ENCODE measurements at places on chromosomes 4 and X. TPM values are rescaled to one million over a fixed set of nuclear protein-coding genes. Genes with fewer than 3 reads are reported as not detected.

CENPVL1 gene
- not detected for total RNA-seq

FAM149A gene
- total RNA-seq: 1.7 TPM

NXF2 gene
- not detected for total RNA-seq

CLCN4 gene
- 1.4 TPM for total RNA-seq

ADH5 gene
- total RNA-seq: 110 TPM

VCX gene
- not detected for total RNA-seq

RHOH gene
- total RNA-seq: not detected

FUNDC1 gene
- total RNA-seq: 10.9 TPM

ADGRG4 gene
- not detected for total RNA-seq

SLC10A4 gene
- total RNA-seq: not detected

MAGEA6 gene
- total RNA-seq: not detected

XAGE2 gene
- not detected for total RNA-seq

HPGD gene
- total RNA-seq: 5.1 TPM

TMEM150C gene
- total RNA-seq: under 0.01 TPM

CNGA1 gene
- total RNA-seq: 1.4 TPM

SLC6A14 gene
- total RNA-seq: 19.8 TPM

PNMA3 gene
- not detected for total RNA-seq

SRPK3 gene
- under 0.01 TPM for total RNA-seq

NLGN3 gene
- total RNA-seq: under 0.01 TPM

PROM1 gene
- 0.34 TPM for total RNA-seq

GASK1B gene
- 10.1 TPM for total RNA-seq

MAGEB2 gene
- total RNA-seq: not detected

MTNR1A gene
- total RNA-seq: 0.07 TPM

ING2 gene
- total RNA-seq: 17.4 TPM

SULT1B1 gene
- total RNA-seq: under 0.01 TPM

MAGEA9B gene
- total RNA-seq: not detected

MSN gene
- 155 TPM for total RNA-seq

CT45A1 gene
- not detected for total RNA-seq

LDB2 gene
- not detected for total RNA-seq

MED12 gene
- total RNA-seq: 13.7 TPM

SPANXN3 gene
- not detected for total RNA-seq

GAGE12E gene
- total RNA-seq: not detected

KCTD8 gene
- under 0.01 TPM for total RNA-seq

USP17L18 gene
- not detected for total RNA-seq

WAS gene
- total RNA-seq: under 0.01 TPM

FAM120C gene
- 2.5 TPM for total RNA-seq

SMR3B gene
- total RNA-seq: not detected

LPAR4 gene
- total RNA-seq: not detected

ZCCHC18 gene
- total RNA-seq: not detected

DMRTC1B gene
- total RNA-seq: not detected

IGSF1 gene
- total RNA-seq: not detected

All from nasal cavity respiratory epithelium epithelial cell of viscerocranial mucosa (primary cell).